Activated T-cell treated with anti-CD3 and anti-CD28 coated beads, Interleukin-2, amount 50 U/mL, for 1 hour (primary cell): ENCODE measurements at places on chromosomes 7 and 10.

DNA sequence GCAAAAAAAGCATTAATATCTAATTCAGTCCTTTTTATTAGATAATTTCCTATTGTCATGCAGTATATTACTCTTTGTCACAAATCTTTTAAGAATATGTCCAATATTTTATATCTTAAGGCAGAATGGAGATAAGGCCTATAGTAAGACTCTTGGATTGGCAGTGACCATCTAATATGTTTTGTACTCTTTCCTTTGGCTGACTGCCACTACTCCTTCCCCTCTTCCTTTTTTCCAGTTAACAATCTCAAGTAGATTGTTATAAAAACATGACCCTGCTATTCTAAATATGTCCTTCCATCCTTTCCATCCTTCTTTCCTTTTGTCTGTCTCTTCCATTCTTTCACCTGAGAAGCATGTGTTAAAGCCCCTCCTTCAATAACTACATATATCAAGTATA, 92.8 kb upstream of the TMEM168 start:
- no peak for DNase-seq

- no peak for DNase-seq
Observed at GRCh38 chr10:10687751-10688150, 329.9 kb upstream of the CELF2 start.

- DNase-seq: no peak
Observed at GRCh38 chr7:22270371-22270770, 86.6 kb downstream of the RAPGEF5 start.

- DNase-seq: no peak
Observed at GRCh38 chr7:105015390-105015965, 1.5 kb downstream of the KMT2E start.

DNA sequence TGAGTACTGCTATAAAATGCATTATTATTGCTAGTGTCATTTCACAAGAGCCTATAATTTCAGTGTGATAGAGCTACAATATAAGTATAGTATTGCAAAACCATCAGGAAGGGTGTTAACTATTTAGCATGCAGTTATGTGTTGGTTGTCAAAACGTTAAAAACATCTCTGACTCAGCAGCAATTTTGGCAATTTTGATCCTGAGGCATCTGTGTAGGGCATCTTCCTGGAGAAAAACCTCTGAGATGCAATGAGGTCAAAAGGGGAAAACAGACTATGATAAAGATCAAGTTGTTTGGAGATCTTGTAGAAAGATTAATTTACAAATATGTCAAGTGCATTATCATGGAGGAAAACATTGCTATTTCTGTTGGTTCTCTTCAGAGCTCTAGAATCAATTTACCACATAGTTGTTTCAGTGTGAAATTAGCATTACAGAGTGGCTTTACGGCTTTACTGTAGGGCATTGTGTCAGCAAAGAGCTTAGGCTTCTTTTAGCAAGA, 5.3 kb downstream of the CFTR start:
- no peak for DNase-seq

GRCh38 chr7:26151953-26152781, at the start of gene NFE2L3:
Gene NFE2L3, plus strand, starts transcription at chr7:26152198. Its CDS starts 301 bp downstream, at chr7:26152499.
- peak; percentile 85 for DNase-seq

- no peak for DNase-seq
Observed at GRCh38 chr10:70504521-70505358, 26.2 kb downstream of the PALD1 start.

- no peak for DNase-seq
Observed at GRCh38 chr7:155999631-156000489, 187.6 kb upstream of the SHH start.

- DNase-seq: peak; percentile 22
Observed at GRCh38 chr10:84191106-84191505, 3.2 kb upstream of the CDHR1 start.

GRCh38 chr10:129730272-129730992, 233.6 kb downstream of the EBF3 start:
- DNase-seq: no peak

DNA sequence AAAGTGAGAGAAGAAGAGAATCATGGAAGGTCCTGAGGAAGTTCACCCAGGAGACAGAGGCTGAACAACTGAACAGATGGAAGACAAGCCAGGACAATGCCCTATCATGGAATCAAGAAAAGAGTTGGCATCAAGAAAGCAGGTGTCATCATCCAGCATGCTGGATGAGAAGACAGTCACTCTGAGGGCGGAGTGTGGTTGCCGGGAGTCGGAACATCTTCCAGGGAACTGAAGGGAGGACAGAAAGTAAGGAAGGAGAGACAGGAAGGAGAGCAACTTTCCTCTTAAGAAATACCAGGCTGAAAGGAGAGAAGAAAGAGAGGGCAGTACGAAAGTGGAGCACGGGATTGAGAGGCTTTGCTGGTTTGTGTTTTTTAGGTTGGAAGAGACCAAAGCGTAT, 654.5 kb upstream of the CELF2 start:
- DNase-seq: no peak

GRCh38 chr7:63067897-63068585, 930.6 kb upstream of the ZNF722 start:
- no peak for DNase-seq

DNA sequence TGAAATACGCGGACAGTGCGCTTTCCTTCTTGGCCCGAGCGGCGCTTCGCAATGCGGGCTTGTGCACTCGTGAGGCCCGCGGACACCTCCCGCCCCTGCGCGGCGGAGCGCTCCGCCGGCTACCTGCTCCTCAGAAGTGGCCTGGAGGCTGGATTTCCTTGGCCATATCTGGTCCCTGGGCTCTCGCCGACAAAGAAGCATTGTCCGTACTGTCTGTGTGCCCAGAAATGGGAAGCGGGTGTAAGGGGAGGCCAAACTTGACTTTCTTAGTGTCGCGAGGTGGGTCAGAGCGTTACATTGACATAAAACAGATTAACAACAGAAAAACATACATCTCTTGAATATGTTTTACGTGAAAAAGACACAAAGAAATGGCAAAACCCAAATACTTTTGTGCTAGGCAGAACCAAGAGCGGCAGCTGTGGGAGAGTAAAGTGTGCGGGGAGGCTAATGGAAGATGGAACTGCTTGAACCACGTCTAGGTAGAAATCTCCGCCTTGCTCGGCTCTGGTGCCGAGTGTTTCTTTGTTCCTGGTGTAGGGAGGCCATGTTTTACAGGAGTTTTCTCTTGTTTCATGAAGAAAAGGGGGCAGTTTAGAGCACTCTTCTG, 1.4 kb downstream of the LANCL2 start:
- no peak for DNase-seq

DNA sequence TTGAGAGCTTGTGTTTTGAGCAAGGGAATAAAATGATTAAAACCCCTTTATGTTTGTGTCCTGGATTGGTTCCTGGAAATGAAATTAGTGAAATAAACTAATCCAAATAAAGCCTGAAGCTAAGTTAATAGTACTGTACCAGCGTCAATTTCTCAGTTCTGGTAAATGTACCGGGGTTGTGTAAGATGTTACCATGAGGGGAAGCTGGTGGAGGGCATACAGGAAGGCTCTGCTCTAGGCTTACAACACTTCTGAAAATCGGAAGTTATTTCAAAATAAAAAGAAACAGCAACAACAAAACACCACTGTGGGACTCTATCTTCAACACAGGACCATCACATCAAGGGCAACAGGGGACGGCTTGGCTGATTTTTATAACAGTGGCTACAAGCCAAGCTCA, 257.0 kb downstream of the CREB5 start:
- no peak for DNase-seq

DNA sequence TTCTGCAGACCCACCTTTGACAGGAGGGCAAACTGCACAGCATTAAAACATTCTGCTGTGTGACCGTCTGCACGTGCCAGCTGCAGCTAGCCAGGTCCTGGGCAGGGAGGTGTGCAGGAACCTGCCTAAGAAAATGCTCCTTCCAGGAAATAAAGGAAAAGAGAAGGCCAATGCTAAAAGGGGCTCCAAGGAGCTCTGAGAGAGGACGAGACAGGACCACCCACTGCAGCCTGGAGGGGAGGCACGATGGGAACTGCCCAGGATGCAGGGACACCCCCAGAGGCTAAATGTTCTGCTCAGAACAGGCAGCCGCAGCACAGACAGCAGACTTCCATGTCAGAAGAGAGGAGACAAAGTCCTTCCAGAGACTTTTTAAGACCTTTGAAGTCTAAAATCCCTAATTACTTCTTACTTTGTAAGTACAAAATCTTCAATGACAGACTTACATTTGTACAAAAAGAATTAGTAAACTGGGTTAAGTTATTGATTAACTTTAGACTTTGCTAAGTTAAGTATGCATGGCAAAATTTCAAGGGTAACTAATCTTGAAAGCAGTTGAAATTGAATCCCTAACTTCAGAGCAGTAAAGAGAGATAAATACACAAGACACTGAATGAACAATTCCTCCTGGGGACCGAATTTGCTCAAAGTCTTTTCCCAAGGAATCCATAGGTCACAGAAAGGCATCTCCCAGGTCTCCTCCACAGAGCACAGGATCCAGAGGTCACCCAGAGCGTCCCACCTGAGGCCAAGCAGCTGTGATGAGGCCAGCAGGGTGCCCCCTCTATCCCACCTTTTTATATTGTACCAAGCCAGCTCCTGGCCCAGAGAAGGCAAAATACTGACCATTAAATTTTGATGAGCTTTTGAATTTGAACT, 21.5 kb downstream of the HSPA12A start:
- DNase-seq: no peak

DNA sequence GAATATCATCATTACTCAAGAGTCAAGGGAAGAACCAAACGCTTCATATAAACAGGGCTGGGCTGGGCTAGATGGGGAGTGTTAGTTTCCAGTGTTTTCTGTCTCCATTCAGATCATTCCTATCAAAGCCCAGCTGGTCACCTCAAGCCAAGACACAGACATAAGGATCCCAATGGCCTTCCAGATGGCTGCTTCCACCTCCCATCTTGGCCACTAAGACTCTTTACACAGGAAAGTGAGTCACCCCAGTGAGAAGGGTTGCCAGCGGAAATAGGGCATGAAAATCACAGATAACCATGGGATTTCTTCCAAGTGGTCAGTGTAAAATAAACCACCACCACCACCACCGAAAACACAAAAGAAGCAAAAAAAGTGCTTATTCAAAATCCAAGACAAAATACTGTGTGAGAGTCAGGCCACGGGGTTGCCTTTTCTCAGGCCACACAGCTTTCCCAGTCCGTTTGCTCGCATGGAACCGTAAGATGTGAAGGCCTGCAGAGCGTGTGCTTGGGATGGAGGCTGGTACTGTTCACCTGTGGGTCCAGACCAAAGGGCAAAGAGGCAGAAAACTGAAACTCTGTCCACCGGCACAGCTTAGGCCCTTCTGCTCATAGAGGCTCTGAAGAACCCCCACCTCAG, 5.6 kb downstream of the PRSS2 start:
- DNase-seq: no peak

- no peak for DNase-seq
Observed at GRCh38 chr10:77117501-77117900, 520.1 kb downstream of the KCNMA1 start.
